ENCODE measurements at places on chromosomes 3 and 15.

GRCh38 chr3:15217841-15218267, 11.8 kb downstream of the CAPN7 start:
- H3K4me3 ChIP-seq = no peak overlapping the region
- no peaks in the 10 kb centered on the region for H3K27me3 ChIP-seq
- DNase-seq = no peak
- H3K36me3 ChIP-seq = peaks cover 56% of the 10 kb centered on the region
- no peak overlapping the region for H3K27ac ChIP-seq

GRCh38 chr3:56253941-56254665, 214.2 kb downstream of the ERC2 start:
- no peaks in the 10 kb centered on the region for H3K27me3 ChIP-seq
- DNase-seq = no peak
- H3K27ac ChIP-seq = no peak overlapping the region
- H3K4me1 ChIP-seq = no peaks in the 10 kb centered on the region

GRCh38 chr3:184155644-184156521, 706 bp downstream of the DVL3 start:
- no peaks in the 10 kb centered on the region for H3K36me3 ChIP-seq
- peak overlapping the region; percentile 78 for H3K27ac ChIP-seq
- H3K27me3 ChIP-seq = no peaks in the 10 kb centered on the region
- peak; percentile 37 for DNase-seq
- peaks cover 39% of the 10 kb centered on the region for H3K4me1 ChIP-seq

DNA sequence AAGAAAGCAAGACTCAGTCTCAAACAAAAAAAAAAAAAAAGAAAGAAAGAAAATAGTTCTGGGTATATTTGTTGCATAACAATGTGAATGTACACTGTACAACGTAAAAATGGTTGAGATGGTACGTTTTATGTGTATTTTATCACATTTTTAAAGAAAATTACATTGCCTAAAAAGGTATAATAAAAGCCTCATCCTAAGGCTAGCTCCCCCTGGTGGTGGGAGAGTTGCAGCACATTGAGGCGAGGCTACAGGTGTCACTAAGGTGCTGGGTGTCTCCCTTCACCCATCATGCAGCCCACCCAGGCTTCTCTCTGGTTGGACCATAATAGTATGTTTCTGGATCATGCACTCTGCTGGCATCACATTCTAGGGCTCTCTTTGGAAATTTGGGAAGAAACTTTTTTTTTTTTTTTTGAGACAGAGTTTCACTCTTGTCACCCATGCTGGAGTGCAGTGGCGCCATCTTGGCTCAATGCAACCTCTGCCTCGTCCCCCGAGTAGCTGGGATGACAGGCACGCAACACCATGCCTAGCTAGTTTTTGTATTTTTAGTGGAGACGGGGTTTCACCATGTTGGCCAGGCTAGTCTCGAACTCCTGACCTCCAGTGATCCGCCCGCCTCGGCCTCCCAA, 12.4 kb upstream of the RAB11A start:
- H3K27ac ChIP-seq = no peak overlapping the region
- H3K4me1 ChIP-seq = no peaks in the 10 kb centered on the region
- H3K27me3 ChIP-seq = no peaks in the 10 kb centered on the region
- peak; percentile 67 for DNase-seq
- H3K4me3 ChIP-seq = no peak overlapping the region

DNA sequence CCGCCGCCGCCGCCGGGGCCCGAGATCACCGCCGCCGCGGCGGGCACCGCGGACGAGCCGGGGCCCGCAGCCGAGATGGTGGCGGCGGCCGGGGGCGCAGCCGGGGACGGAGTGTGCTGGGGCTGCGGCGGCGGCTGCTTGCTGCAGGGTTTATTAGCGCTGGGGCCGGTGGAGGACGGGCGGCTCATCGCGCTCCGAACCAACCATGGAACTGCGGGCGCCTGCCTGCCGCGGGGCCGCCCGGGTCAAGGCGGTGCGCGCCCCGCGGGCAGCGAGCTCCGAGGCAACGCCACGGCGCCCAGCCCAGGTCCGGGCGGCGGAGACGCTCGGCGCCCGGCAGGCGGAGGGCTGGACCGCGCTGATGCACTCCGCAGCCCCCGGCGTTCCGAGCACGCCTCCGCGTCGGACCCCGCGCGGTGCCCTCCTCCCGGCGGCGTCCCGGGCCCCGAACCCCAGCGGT, 277 bp downstream of the SIAH2 start:
- peak overlapping the region; percentile 91 for H3K27ac ChIP-seq
- no peak for DNase-seq
- no peaks in the 10 kb centered on the region for H3K27me3 ChIP-seq
- H3K4me1 ChIP-seq = peaks cover 26% of the 10 kb centered on the region
- peak overlapping the region; percentile 38 for H3K4me3 ChIP-seq
- H3K36me3 ChIP-seq = no peaks in the 10 kb centered on the region

DNA sequence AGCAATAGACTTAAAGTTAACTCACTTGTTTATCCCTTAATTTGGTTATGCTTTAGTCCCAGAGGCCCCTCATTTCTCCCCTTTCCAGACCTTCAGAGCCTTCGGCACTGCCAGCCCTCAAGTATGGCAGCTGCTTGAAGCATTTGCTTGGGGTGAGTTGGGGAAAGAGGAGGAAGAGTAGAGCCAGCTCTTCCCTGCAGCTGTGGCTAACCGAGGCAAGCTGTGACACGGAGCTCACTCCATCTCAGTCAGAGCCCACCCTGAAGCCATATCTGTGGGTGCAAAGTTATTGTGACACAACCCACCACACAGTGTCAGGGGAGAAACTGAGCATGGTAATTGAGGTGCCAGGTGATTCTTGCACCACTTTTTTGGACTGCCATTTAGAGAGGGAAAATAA, 66.1 kb downstream of the FILIP1L start:
- H3K36me3 ChIP-seq = no peaks in the 10 kb centered on the region
- H3K27me3 ChIP-seq = no peaks in the 10 kb centered on the region
- no peak for DNase-seq
- H3K4me3 ChIP-seq = no peak overlapping the region

GRCh38 chr3:71629289-71629688, 45.8 kb upstream of the FOXP1 start:
- no peak overlapping the region for H3K27ac ChIP-seq
- DNase-seq = no peak
- no peaks in the 10 kb centered on the region for H3K4me1 ChIP-seq
- no peaks in the 10 kb centered on the region for H3K36me3 ChIP-seq
- no peak overlapping the region for H3K4me3 ChIP-seq

DNA sequence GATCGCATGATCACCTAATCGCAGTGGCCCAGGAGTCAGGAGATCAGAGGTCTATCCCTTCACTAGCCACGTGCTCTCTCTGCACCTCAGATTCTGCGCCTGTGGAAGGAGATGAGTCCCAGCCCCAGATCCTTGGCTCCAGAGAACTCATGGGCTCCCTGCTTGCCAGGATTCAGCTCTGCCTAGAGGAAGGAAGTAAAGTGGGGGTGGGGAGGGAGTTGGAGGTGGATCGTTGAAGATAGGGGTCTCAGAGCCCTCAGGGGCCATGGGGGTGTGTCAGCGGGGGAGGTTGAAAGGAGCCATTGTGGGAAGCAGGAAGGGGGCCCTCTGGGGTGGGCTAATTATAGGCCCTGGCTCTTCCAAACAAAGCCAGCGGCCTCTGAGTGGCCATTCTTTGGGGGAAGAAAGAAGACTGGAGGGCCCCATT, 11.3 kb upstream of the STRA6 start:
- no peaks in the 10 kb centered on the region for H3K36me3 ChIP-seq
- no peaks in the 10 kb centered on the region for H3K27me3 ChIP-seq
- no peaks in the 10 kb centered on the region for H3K4me1 ChIP-seq

GRCh38 chr3:5058471-5058951, 63.6 kb upstream of the ARL8B start:
- H3K36me3 ChIP-seq = no peaks in the 10 kb centered on the region
- H3K4me1 ChIP-seq = no peaks in the 10 kb centered on the region
- no peaks in the 10 kb centered on the region for H3K27me3 ChIP-seq
- no peak overlapping the region for H3K4me3 ChIP-seq

GRCh38 chr3:167723025-167723512, 11.6 kb downstream of the PDCD10 start:
- DNase-seq = no peak
- H3K4me1 ChIP-seq = no peaks in the 10 kb centered on the region
- peaks cover 9% of the 10 kb centered on the region for H3K36me3 ChIP-seq
- H3K27ac ChIP-seq = no peak overlapping the region
- H3K4me3 ChIP-seq = no peak overlapping the region

- H3K4me3 ChIP-seq = no peak overlapping the region
- H3K27me3 ChIP-seq = no peaks in the 10 kb centered on the region
- H3K4me1 ChIP-seq = peaks cover 4% of the 10 kb centered on the region
- no peak overlapping the region for H3K27ac ChIP-seq
- no peaks in the 10 kb centered on the region for H3K36me3 ChIP-seq
Observed at GRCh38 chr3:25257026-25257425, 171.0 kb upstream of the RARB start.

DNA sequence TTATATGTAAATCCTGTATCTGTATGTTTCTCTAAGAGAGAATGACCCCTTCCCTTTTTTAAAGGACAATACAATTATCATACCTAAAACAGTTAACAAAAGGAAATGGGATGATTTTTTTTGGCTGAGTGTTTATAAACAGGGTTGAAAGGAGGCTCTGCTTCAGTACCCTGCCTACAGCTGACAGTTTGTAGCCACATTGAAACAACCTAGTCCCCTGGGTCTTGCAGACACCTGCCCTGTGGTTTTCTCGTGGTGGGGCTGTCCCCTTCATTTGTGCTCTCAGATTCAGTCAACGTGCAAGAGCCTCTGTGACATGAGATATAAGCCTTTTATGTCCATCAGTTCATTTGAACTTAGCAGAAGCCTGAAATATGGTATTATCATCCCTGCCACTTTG, 2.3 kb upstream of the HMCES start:
- no peak overlapping the region for H3K4me3 ChIP-seq
- peaks cover 45% of the 10 kb centered on the region for H3K36me3 ChIP-seq
- H3K27ac ChIP-seq = no peak overlapping the region
- DNase-seq = no peak
- H3K4me1 ChIP-seq = peaks cover 13% of the 10 kb centered on the region

DNA sequence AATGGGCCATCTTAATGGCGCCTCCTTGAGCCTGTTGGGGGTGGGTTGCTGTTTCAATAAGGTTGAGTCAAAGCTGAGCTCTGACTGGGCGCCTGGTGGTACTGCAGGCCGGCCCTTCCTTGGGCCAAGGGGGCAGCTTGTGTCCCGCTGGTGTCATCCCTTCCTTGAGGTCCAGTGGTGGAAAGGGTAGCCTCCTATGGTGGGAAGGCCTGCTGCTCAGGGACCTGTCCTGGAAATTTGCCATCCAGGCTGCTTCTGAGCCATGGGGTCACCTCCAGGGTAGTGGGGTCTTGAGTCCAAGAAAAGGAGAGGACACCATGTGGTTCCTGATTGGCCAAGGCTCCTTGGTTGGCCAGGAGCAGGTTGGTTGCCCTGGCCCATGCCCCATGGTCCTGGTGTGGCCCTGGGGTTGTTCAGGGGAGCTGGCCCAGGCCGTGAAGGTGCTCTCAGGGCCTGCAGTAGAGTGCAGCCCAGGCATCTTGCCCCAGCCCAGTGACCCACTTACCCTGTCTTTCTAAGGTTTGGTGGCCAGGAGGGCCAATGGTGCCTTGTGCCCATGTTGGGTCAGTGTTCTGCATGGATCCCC, 188.7 kb downstream of the UBE3A start:
- H3K27ac ChIP-seq = no peak overlapping the region
- H3K36me3 ChIP-seq = no peaks in the 10 kb centered on the region
- DNase-seq = peak; percentile 1
- H3K27me3 ChIP-seq = no peaks in the 10 kb centered on the region
